ENCODE measurements at places on chromosomes 1 and 21.

DNA sequence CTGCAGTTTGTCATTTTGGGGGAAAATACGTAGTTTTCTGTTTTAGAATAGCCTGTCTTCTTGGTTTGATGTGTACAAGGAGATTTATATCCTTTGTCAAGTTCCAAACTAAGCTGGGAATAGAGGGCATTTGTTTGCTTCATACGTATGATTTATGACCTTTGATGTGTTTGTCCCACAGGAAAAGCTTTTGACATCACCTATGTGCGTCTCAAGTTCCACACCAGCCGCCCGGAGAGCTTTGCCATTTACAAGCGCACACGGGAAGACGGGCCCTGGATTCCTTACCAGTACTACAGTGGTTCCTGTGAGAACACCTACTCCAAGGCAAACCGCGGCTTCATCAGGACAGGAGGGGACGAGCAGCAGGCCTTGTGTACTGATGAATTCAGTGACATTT lies 79.9 kb downstream of the LAMC1 start:
- DNase-seq: no peak

DNA sequence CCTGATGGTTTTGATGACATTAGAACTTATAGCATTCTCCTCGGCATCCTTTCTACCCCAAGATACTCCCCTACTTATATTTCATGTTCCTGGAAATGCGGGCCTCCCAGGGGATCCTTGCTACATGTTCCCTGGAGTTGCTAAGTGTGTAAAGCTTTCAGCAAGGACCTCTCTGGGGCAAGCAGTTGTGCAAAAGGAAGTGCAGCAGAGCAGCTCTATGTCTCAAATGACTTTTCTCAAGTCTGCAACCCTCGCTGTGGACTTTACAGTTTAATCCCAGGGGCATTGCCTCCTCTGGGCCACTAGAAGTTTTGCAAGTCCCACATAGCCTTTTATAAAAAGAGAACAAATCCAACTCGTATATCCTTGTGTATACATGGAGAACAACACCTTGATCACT lies 20.8 kb upstream of the MNDA start:
- no peak for DNase-seq

DNA sequence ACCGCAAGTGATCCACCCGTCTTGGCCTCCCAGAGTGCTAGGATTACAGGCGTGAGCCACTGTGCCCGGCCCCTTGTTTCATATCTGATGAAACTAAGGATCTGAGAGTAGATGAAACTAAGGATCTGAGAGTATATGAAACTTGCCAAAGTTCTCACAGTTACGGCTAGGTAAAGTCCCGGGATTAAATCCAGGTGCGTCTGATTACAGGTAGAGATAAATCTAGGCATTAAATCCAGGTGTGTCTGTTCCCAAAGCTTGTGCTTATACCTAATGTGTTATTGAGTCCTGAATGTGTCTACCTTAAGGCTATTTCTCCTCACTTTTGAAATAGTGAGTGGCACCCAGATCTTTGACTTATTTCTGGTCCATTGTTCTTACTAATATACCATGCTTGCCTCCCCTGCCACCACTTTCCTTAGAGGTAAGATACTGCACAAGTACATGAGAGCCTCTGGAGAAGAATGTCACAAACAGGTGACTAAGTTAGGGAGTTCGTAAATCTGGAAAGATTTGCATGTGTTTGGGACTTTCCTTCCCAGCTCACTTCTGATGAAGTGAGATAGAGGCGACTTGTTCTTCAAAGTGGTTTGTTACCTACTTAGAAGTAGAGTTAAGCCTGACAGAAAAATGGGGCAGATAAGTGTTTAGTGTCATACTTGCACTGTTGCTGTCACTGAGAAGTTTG lies 66.5 kb downstream of the AK4 start:
- no peak for DNase-seq

DNA sequence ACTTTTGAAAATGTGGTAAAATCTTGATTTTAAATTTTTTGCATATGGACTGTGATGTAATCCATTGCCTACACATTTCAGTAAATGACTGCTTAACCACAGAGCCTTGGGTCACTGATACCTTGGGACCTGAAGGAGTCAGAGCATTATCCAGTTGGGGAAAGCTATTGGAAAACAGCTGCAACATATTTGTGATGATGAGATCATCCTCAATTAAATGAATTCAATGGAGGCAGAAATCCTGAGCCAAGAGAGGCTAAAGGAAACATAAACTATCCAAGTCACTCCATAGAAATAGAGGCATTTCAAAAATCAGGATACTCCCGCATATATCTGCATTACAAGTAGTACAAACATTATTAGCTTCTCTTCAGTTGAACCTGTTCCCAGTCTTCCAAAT lies 99.8 kb upstream of the PRMT6 start:
- DNase-seq: no peak

DNA sequence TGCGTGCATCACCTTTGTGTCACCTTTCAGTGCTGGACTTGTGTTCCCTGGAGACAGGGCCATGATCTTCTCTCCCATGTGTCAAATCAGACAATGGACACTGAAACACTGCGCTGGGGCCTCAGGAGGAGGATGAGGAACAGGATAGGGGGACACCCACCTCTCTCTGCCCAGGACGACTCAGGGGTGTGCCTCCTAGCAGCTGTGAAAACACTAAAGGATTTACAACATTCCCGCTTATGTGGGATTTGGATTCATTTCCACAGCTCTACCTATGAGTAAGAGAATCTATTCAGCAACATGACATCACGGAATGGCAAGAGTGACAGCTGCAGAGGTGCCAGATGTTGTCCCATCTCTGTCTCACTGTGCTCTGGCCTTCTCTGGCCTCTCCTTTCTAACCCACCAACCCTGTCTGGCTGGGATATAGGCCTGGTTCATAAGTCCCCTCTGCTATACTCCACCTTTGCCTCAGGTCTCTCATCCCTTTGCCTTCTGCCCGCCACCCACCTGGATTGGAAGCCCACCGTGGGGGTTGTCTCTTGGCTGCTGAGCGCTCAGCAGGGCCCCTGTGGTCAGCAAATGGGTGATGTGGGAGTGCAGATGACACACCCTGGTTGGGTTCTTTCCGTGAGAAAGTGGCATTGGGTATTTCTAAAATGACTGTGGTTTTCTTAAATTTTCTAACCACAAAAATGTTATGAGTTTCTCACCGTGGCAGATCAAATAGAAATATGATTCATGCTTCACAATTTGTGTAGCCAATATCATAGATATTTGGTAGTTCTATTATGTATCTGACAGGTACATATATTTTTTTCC lies 47.1 kb upstream of the TLR5 start:
- DNase-seq: peak; percentile 60

- DNase-seq: no peak
Observed at GRCh38 chr21:39434950-39435349, 10.6 kb downstream of the LCA5L start.

DNA sequence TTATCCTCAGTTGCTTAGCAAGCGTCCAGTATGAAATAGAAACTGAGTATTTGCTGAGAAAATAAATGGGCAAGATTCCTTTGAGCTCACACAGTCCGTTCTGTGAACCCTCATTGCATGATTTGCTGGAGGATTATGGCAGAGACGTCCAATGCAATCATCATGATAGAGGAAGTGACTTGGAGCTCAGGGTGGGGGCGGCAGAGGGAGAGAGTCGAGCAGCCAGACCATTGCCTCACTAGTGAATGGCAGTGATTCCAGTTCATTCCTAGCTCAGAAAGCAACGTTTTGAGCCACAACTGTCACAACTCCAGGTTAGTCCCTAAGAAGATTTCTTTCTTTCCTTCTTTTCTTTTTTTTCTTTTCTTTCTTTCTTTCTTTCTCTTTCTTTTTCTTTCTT lies 27.5 kb upstream of the COL9A2 start:
- peak; percentile 51 for DNase-seq

GRCh38 chr1:173507205-173507846 lies 30.2 kb downstream of the PRDX6 start:
- peak; percentile 83 for DNase-seq

DNA sequence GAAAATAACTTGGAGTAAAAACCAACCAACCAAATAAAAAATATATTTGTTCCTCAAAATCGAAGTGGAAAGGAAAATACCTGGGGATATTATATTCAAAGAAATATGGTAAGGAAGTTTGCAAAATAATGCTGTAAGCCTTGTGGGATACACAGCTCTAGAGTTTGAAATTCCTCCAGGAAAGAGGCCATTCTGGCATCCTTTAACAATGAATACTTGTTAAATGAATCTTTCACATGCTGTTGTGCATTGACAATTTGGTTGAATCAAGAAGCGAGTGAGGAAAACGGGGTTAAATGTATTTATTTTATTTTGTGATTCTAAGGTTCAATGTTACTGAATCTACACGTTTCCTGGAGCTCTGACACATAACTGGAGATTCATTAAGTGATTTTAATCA lies 30.5 kb upstream of the NTNG1 start:
- DNase-seq: peak; percentile 6

DNA sequence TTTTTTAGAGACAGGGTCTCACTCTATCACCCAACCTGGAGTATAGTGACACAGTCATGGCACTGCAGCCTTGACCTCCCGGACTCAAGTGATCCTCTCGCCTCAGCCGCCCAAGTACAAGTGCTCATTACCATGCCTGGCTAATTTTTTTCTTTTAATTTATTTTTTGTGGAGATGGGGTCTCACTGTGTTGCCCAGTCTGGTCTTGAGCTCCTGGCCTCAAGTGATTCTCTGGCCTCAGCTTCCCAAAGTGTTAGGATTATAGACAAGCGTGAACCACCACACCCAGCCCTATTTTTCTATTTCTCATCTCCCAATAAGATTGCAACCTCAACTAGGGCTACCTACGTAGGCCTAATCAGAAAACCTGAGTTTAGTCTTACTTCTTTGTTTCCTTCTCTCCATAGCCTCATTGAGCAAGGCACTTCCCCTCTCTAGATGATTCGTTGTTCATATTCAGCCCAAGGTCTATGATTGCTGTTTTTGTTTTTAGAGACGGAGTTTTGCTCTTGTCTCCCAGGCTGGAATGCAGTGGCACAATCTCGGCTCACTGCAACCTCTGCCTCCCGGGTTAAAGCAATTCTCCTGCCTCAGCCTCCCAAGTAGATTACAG lies 1.1 kb upstream of the KPNA6 start:
- no peak for DNase-seq

GRCh38 chr1:35577071-35577998 lies 4.2 kb downstream of the TFAP2E start:
- DNase-seq: no peak

- DNase-seq: peak; percentile 36
Observed at GRCh38 chr1:51877434-51878307, 856 bp downstream of the NRDC start.

GRCh38 chr1:91500756-91501522 lies at the start of gene CDC7:
Gene CDC7, plus strand, starts transcription at chr1:91500851. Its CDS starts 866 bp downstream, at chr1:91501717.
- DNase-seq: peak; percentile 94

DNA sequence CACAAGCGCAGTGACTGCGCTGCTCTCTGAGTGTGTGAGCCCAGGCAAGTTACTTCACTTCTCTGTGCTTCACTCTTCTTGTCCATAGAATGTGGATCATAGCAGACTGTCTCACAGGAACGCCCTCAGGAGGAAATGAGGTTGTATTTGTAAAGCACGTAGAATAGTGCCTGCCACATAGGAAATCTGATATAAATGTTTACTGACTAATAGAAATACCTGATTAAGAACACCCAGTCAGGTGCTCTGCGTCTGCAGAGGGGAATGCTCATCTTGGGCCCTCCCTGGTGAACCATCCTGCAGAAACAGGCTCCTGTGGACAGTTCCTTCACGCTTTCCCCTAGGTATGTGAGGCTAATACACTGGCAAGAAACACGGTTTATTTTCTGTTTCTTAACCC lies 100.3 kb downstream of the BEND5 start:
- DNase-seq: no peak

- no peak for DNase-seq
Observed at GRCh38 chr1:82586473-82586872, 785.7 kb downstream of the ADGRL2 start.

GRCh38 chr1:191350938-191351337 lies 807.3 kb upstream of the RGS18 start:
- DNase-seq: no peak

- DNase-seq: peak; percentile 46
Observed at GRCh38 chr1:31753707-31754349, 10.3 kb downstream of the ADGRB2 start.

GRCh38 chr1:173206816-173207568 lies at the start of gene TNFSF4:
Gene TNFSF4, minus strand, starts transcription at chr1:173207331. Its CDS starts 155 bp downstream, at chr1:173207176.
- DNase-seq: no peak

DNA sequence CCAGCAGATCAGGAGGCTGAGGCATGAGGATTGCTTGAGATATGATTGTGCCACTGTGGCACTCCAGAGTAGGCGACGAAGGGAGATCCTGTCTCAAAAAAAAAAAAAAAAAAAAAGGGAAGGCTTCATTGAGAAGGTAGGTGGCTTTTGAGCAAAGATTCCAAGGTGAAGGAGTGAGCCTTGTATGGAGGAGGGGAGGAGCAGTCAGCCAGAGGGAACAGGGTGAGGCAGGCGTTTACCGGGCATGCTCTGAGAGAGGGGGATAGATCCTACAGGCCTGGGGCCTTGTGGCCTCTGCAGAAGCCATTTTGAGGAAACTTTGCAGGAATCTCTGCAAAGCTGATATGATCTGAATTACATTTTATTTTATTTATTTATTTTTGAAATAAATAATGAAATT lies 5.1 kb upstream of the HDAC1 start:
- DNase-seq: no peak

Measured in EL (cell line).